Activated naive CD8-positive, alpha-beta T cell treated with anti-CD3 and anti-CD28 coated beads, Interleukin-2, amount 10 ng/mL, durations not matched to agents 7 days and 5 days (primary cell): ENCODE measurements at places on chromosomes 3 and 15. TPM values are rescaled to one million over a fixed set of nuclear protein-coding genes. Genes with fewer than 3 reads are reported as not detected.

Gene RTP2
- total RNA-seq: not detected

DNA sequence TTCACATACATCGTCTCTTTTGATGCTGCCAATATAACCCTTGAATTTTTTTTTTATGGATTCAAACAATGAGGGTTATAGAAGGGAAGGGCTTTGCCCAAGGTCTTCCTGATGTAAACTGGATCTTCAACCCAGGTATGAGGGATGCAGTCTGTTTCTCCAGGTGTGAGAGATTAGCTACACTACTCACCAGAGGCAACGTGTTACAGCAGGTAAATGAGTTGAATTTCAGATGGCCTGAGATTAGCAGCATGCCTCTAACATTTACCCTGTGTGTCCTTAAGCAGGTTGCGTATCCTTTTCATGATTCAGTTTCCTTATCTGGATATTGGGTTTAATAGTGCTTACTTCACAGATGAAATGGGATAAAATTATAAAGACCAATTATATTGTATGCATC is 1.9 kb downstream of the RTP4 start:
- DNase-seq: no peak

DNA sequence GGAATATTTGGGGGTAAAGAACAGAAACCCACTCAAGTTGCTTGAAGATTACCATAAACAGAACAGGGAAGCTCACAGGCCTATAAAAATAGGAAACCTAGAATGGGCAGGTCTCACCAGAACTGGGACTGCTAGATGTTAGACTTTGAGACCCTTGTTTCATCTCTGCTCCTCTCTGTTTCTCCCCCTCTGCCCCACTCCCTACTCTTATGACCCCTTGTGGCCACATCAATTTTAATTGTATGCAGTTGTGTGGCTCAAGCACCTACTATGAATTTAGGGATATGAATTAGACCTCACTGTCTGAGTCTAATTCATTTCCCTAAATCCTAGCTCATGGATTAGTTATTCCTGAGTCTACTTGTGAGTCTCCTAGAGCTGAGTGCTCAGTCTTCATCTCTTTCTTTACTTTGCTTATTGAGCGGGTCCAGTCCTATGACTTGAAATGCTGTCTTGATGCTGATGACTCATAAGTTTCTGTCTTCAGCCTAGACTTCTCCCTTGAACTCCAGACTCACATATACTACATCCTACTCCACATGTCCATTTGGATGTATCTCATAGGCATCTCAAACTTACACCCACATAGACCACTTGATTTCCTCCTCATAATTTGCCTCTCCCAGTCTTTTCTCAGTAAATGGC is 78.7 kb downstream of the ITPR1 start:
- DNase-seq: no peak

- DNase-seq: no peak
Measured at GRCh38 chr3:170425491-170426239, 7.0 kb downstream of the CLDN11 start.

Gene ARHGEF26
- total RNA-seq: not detected

GRCh38 chr15:89898614-89899294 is 5.0 kb upstream of the AP3S2 start:
- DNase-seq: peak; percentile 55

DNA sequence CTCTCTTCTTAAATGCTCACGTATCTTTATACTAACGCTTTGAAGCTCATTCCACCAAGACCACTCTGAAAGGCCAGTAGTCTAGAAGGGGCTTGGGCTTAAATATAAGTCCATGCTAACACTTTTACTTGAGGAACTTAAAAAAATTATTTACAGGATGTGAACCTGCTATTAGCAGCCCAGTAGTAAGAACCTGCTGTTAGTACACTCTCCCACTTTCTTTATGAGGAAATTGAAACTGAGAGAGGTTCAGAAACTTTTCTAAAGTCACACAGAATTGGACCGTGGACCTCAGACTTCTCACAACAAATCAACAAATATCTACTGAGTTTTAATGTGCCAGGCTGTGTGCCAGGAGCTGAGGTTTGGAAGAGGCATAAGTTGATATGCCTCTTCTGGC is 53.4 kb downstream of the SYNPR start:
- DNase-seq: no peak

DNA sequence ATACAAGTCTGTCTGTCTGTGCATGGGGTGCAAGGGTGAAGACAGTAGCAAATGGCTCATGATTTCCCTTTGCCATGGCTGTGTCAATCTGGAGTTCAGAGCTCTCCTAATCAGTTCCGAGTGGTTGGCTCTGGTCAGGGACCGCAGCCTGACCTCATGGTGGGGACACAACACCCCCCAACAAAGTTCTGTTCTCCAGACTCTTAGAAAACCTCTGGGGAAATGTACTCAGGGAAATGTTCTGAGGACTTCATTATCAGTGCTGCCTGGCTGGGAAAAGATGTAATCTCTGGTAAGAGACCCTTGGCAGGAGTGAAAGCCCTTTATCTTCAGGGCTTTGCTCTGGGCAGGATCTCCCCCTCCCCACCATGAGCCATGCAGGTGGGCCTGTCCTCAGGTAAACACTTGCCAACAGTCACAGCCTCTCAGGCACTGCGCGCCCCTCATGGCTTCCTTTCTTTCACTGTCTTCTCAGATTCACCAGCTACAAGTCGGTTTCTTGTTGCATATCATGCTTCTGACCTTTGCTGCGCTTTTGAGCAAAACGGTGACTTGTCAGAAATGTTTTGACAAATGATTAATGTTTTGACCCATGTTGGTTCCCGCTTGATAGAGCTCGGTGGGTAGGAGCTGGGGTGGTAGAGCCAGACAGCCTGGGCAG is 95.5 kb downstream of the ST6GAL1 start:
- DNase-seq: peak; percentile 53

- DNase-seq: no peak
Measured at GRCh38 chr3:193605876-193606275, 12.9 kb downstream of the OPA1 start.

Gene GOLGA8J
- 0.31 TPM for total RNA-seq

- DNase-seq: no peak
Measured at GRCh38 chr3:12716605-12717151, 42.4 kb downstream of the TMEM40 start.

DNA sequence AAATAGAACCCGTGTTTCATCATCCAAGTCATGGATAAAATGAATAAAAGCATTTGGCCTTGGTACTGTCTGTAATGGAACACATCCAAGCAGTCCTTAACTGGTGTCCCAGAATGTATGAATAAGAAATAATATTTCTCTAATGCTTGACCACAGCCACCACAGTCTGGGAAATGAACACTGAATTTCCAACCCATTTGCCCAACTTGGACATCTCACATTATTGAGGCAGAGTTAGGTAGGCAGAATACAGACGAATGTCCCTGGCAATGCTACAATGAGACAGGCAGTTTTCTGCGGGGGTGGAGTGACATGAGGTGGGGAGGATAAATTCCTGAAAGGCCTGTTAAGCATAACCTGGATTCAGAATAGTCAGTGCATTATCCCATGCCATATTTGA is 245.7 kb downstream of the ZIC1 start:
- no peak for DNase-seq

Gene CPN2
- not detected for total RNA-seq

Gene GATM
- 2.9 TPM for total RNA-seq

- no peak for DNase-seq
Measured at GRCh38 chr3:22263042-22263441, 512.0 kb upstream of the ZNF385D start.

DNA sequence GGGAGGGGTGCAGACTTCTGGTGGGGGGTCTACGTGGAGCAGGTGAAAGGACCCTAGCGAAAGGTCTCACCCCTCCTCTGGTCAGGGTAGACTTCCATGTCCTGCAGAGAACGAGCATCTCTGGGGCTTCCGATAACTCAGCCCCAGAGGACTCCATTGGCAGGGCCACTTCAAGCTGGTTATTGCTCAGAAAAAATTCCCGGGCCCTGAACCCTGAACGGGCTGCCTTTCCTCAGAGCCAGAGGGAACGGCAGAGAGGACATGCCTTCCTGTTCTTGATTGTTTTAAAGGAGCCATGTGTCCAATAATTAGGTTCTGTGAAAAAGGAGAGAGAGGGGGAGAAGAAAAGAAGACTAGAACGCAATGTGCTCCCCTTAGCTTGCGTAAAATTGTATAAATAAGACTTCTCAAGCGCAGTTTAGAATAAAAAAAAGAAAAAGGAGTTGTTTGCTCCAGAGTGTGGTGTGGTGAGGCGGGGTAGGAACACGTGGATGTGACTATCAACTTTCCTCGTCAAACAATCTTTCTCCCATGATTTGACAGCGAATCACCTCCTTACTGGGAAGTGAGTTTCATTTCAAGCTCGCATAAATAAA is 193.4 kb upstream of the UBE2E1 start:
- DNase-seq: no peak

Gene SLC28A2
- not detected for total RNA-seq

DNA sequence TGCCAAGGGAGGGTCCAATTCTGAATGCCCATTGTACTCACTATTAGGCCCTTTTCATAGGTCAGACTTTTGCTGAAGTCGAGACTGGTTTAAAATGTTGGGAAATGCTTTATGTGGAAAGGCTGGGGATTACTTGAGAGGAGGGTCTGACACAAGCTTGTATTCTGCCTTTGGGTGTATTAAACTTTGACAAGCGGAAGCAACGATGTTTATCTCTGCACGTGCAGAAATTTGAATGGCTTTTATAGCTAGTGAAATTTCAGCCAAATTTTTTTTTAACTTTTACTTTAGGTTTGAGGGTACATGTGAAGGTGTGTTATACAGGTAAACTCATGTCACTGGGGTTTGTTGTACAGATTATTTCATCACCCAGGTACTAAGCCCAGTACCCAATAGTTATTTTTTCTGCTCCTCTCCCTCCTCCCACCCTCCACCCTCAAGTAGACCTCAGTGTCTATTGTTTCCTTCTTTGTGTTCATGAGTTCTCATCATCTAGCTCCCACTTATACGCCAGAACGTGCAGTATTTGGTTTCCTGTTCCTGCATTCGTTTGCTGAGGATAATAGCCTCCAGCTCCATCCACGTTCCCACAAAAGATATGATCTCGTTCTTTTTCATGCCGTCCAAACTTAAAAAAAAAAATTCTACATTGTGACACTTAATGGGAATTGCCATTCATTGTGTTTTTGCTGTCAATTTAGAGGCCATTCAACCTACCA is 223.0 kb upstream of the BHLHE40 start:
- no peak for DNase-seq

GRCh38 chr3:95474338-95474737 is 1340.1 kb upstream of the EPHA6 start:
- no peak for DNase-seq

Gene SCN11A
- total RNA-seq: 0.11 TPM

GRCh38 chr3:136818191-136818768 is 646 bp upstream of the SLC35G2 start:
- peak; percentile 29 for DNase-seq

Gene STAB1
- total RNA-seq: 10.5 TPM

DNA sequence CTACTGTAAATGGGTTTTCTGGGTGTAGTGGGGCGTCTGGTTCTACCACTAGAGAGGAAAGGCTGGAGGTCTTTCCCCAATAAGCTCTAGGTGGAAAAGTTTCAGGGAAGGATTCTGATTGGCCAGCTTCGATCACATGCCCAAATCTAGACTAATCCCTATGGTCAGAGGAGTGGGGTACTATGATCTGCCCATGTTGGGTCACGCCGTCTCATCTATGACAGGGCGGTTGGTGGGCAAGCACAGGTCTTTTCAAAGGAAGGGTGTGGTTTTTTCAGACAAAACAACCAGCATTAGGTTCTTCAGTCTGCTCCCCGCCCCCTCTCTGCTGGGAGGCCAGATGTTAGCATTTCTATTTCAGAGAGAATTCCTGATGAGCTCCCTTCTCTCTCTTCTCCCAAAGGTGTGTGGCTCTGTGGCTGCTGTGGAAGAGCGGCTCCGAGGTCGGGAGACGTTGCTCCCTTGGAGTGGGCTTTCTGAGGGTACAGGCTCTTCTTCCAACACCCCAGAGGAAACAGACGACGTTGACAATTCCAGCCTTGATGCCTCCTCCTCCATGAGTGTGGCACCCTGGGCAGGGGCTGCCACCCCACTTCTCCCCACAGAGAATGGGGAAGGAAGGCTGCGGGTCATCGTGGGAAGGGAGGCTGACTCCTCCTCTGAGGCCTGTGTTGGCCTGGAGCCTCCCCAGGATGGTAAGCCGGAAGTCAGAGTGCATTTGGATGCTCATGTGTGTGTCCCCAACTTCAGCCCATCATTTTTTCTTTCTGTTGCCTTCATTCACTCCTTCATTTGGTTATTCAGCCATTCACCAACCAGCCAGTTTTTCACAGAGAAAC is 9.7 kb upstream of the TATDN2 start:
- DNase-seq: no peak

Gene CPNE9
- 1.1 TPM for total RNA-seq

DNA sequence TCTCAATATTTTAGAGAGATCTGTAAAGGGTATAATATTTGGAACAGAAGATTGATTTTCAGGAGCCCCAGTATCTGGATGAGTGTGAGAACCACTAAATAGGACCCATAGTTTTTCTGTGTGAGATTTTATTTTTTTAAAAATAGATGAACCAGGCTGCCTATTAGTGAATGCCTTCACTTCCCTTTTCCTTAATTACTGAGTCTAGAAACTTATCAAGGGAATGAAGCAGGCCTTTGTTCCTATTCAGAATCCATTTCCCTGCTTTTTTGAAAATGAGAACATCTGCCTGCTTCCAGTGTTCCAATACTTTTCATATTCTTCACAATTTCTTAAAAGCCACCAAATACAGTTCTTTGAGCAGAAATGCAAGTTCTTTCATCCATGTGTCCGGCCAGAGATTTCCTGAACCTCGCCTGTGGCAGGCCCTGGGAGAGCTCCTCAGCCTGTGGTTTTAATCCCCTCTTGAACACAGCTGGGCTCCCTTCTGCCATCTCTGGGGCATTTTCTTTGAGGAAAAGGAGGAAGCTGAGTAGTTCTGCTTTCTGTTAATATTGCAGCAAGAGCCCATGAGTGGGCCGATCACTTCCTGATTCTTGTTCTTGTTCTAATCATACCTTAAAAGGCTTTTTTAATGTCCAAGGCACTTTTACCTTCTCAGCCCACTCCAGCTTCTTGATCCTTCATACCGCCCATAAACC is 4.7 kb downstream of the EHD4 start:
- no peak for DNase-seq

Gene SST
- total RNA-seq: not detected

Gene ECE2
- total RNA-seq: not detected

GRCh38 chr3:10023587-10024310 is 2.5 kb upstream of the FANCD2 start:
- no peak for DNase-seq

- DNase-seq: no peak
Measured at GRCh38 chr15:41690636-41691035, 30.4 kb downstream of the MGA start.

Gene IMPG2
- 0.42 TPM for total RNA-seq

DNA sequence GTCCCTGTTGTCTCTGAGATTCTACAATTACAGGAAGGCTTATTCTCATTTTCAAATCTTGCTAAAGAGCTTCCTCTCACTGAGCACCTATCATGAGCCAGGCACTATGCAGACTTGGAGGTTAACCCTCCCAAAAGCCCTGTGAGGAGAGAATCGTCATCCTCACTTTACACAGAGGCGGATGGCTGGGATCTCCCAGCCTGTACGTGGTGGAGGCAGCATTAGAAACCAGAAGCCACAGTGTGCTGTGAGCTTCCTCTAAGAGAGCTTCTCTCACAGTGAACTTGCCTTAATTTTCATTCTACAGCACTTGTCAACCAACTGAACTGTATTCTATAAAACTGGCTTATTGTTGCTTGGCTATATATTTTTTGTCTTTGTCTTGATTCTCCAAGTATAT is 6.1 kb upstream of the DGKG start:
- DNase-seq: no peak

Gene ADGRG7
- not detected for total RNA-seq

Gene UBL7
- total RNA-seq: 63.2 TPM

GRCh38 chr3:178195824-178196223 is 340.4 kb upstream of the KCNMB2 start:
- no peak for DNase-seq
